ENCODE measurements at places on chromosomes 1 and 21. TPM values are rescaled to one million over a fixed set of nuclear protein-coding genes. Genes with fewer than 3 reads are reported as not detected.

MUL1 gene
- polyA plus RNA-seq = 49.2 TPM

E2F2 gene
- 0.28 TPM for polyA plus RNA-seq

NT5C1A gene
- not detected for polyA plus RNA-seq

GRCh38 chr1:10515301-10515975 is 40.7 kb downstream of the PEX14 start:
- DNase-seq = no peak

DNA sequence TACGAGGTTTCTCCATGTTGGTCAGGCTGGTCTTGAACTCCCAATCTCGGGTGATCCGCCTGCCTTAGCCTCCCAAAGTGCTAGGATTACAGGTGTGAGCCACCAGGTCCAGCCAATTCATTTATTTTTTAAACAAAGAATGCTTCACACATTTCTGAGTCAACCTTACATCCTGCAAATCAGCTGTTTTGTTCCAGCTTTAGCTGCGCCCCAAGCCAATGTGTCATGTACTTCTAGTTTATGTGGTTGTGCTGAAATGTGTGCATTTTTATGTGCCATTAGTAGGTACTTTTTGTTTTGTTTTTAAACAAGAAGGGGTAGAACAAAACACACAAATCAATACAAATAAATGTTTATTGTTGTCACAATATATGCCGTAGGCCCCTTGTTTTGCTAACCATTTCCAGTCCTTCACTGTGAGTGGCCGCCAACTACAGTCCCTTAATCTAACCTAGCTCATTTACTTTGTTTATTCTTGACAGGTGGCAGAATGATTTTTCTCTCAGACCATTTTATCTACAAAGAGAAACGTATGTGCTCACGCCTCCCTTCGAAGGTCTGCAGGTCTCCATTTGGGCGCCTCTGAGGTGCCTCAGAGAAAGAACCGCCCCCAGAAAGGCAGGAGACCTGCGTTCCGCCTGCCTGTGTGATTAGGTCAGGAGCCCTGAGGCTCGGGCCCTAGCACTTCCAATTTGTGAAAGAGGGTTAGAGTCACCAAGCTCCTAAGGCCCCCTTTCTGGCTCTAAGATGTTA is 2.8 kb upstream of the CASQ2 start:
- DNase-seq = no peak

DNA sequence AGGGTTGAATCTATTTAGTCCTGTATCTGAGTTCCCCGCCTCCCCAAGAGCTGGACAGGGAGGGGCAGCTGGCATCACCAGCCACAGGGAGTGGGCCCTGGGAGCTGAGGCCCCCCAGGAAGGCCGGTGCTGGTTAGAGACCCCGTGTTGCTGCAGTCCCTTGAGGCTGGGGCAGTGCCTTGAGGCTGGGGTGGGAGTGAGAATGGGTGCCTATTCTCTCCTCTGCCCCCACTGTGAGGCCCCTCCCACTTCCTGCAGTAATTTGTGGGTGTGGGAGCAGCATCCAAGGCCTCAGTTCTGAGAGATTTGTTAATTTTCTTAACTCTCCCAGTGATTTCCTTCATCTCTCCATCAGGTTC is 2.5 kb upstream of the TRAPPC3 start:
- peak; percentile 70 for DNase-seq

- DNase-seq = peak; percentile 95
Observed at GRCh38 chr21:39349211-39350093, 564 bp upstream of the HMGN1 start.

- DNase-seq = no peak
Observed at GRCh38 chr1:232306269-232306961, 323.5 kb downstream of the SIPA1L2 start.

GRCh38 chr1:51875291-51875772 is 3.2 kb downstream of the NRDC start:
- DNase-seq = no peak

Measured in immature natural killer cell (primary cell).